IMR-90 (cell line): ENCODE measurements at places on chromosomes 1 and 21. TPM values are rescaled to one million over a fixed set of nuclear protein-coding genes. Genes with fewer than 3 reads are reported as not detected.

DNA sequence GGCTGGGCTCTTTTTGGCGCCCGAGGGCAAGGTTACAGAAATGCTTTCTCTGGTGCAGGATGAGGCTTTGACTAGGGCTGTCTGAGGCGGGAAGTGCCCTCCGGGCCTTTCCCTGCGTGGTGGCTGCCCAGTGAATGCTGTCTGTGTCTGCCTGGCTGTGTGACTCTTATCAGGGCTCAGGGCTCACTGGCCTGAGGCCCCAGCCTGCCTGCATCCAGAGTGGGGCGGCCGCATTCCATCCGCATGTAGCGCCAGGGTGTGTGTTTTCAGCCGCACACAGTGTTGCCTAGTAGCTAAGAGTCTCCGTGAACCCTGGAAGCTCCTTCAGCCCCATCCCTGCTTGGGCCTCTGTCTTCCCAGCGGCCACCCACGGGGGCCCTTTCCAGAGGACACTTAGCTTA lies 59.1 kb downstream of the FAAP20 start:
- H3K27ac ChIP-seq: peak overlapping the region; percentile 15; the same call in 1 of the 2 replicates
- H3K4me3 ChIP-seq: no peak overlapping the region
- H3K27me3 ChIP-seq: no peaks in the 10 kb centered on the region; the same call in 1 of the 2 replicates
- no peaks in the 10 kb centered on the region for H3K36me3 ChIP-seq
- DNase-seq: peak; percentile 85
- peaks cover 16% of the 10 kb centered on the region for H3K4me1 ChIP-seq

The OR2G2 gene
- not detected in 2 replicates for total RNA-seq

DNA sequence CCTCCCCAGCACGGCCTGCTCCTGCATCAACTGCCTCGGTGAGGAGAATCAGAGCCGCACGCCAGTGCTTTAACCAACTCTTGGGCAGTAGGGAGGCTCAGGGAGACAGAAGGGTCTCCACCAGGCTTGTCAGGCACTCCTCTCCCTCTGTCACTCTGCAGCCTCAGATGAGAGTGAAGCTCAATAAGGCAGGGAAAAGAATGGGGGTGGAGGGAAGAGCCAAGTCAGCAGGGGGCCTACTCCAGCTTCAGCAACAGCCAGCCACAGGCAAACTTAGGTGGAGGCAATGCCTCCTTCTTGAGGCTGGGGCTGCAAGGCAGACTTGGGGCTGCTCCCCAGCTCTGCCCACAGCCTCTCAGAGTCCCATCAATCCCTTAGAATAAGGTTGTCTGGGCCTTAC lies 51.8 kb upstream of the A3GALT2 start:
- H3K4me1 ChIP-seq: peaks cover 23% of the 10 kb centered on the region
- H3K36me3 ChIP-seq: peaks cover 10% of the 10 kb centered on the region; the same call in 1 of the 2 replicates
- no peak overlapping the region for H3K27ac ChIP-seq
- no peak overlapping the region for H3K4me3 ChIP-seq
- H3K27me3 ChIP-seq: no peaks in the 10 kb centered on the region

DNA sequence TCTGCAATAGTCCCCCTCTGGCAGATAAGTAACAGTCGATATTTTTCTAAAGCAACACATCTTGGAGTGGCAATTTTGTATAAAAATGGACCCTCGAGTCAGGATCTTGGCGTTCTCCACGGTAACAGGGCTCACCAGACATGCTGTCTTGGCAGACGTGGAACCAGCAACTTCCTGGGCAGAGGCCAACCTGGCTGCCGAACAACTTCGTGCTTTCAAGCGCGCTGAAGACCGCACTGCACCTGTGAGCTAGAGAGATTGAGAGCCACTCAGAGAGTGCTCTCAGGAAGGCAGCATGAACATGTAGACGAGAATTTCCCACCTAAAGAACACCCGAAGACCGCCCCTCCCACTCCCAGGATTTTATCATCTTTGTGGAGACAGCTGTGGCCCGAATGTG lies 7.3 kb downstream of the C1orf174 start:
- H3K27me3 ChIP-seq: no peaks in the 10 kb centered on the region
- no peak overlapping the region for H3K27ac ChIP-seq
- H3K4me1 ChIP-seq: peaks cover 14% of the 10 kb centered on the region
- no peak for DNase-seq
- H3K36me3 ChIP-seq: peaks cover 25% of the 10 kb centered on the region

GRCh38 chr1:210715072-210715471 lies 386.4 kb downstream of the HHAT start:
- H3K27me3 ChIP-seq: no peaks in the 10 kb centered on the region
- DNase-seq: no peak
- H3K27ac ChIP-seq: no peak overlapping the region
- no peak overlapping the region for H3K4me3 ChIP-seq
- no peaks in the 10 kb centered on the region for H3K4me1 ChIP-seq
- no peaks in the 10 kb centered on the region for H3K36me3 ChIP-seq

The ERG gene
- not detected in 2 replicates for total RNA-seq

DNA sequence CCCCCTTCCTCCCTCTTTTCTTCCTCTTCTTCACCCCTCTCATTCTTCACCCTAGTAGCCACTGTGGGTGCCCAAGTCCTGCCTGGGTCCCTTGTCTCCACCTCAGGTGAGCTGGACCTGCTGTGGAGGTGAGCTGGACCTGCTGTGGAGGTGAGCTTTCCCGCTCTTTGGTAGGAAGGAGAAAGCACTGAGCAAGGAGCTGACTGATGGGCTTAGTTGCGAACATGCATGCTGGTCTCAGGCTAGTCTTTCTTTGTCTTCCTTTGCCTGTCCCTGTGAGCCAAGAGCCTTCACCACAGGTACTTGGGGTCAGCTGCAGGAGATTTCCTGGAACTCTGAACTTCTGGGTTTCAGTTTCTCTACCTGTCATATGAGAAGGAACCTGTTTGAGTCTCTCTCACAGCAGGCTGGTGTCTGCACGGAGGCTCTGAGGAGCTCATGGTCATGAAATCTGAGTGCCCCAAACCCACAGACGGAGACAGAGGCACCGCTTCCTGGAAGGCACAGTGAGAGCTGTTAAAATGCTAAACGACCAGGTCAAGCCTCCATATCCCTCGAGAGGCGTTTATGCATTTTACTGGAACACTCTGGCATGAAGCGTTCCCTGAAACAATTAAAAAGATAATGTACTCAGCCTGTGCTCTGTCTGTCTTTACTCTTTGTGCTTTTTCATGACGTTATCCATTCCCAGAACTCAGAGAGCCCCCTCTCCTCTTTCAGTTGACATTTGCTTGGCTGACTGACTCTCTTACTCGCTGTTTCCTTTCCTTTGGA lies 69.5 kb downstream of the RHOU start:
- no peak overlapping the region for H3K27ac ChIP-seq
- H3K27me3 ChIP-seq: peaks cover 6% of the 10 kb centered on the region
- H3K4me3 ChIP-seq: no peak overlapping the region
- no peaks in the 10 kb centered on the region for H3K36me3 ChIP-seq

DNA sequence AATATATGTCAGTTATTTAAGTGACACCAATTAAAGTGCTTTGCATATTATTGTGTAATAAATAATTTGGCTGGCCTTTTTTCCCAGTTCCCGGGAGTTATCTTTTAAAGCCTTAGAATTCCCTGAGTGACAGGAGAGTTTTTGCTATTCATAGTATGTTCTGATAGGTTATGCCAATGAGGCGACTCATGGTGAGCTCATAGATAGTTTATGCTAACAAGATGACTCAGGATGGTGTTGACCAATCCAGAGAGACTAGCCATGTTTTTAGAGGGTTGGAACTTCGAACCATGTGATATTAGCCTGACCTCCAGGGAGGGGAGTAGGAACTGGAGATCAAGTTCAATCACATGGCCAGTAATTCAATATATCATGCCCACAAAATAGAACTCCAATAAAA lies 310.8 kb downstream of the USP25 start:
- no peak overlapping the region for H3K27ac ChIP-seq
- H3K27me3 ChIP-seq: no peaks in the 10 kb centered on the region
- H3K4me1 ChIP-seq: no peaks in the 10 kb centered on the region

DNA sequence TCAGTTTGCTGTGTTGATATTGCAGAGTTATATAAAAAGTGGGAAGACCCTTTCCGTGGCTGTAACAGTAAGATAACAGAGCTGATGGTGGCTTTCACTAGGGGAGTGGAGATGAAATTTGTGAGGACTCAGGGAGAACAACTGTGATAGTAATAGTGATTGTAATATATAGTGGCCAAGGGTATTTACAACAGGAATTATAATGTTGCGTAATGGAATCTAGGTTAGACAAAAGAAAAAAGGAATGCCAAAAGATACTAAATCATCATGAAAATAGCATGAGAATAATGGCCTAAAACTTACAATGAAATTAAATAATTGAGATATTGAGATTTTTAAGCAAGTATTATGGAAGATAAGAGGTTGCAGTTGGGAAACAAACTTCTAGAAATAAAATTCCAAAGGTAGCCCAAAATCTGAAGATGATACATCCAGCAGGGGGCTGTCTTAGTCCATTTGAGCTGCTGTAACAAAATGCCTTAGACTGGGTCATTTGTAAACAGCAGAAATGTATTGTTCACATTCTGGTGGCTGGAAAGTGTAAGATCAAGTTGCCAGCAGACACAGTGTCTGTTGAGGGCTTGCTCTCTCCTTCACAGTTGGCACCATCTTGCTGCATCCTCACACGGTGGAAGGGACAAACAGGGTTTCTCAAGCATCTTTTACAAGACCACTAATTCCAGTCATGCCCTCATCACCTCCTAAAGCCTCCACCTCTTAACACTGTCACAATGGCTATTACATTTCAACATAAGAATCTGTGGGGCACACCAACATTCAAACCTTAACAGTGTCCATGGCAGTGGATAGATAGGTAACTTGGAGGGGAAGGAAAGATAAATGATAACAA lies 711.2 kb downstream of the MRPL39 start:
- H3K27ac ChIP-seq: no peak overlapping the region
- no peaks in the 10 kb centered on the region for H3K36me3 ChIP-seq
- H3K4me1 ChIP-seq: no peaks in the 10 kb centered on the region
- H3K4me3 ChIP-seq: no peak overlapping the region

GRCh38 chr1:48940962-48941732 lies 164.5 kb upstream of the BEND5 start:
- H3K27me3 ChIP-seq: no peaks in the 10 kb centered on the region
- no peak overlapping the region for H3K27ac ChIP-seq
- H3K4me1 ChIP-seq: no peaks in the 10 kb centered on the region
- no peak for DNase-seq

- H3K4me1 ChIP-seq: peaks cover 3% of the 10 kb centered on the region
- H3K27me3 ChIP-seq: no peaks in the 10 kb centered on the region
- no peak overlapping the region for H3K4me3 ChIP-seq
- H3K36me3 ChIP-seq: peaks cover 64% of the 10 kb centered on the region
- no peak for DNase-seq
- no peak overlapping the region for H3K27ac ChIP-seq
Measured at GRCh38 chr1:109630898-109631512, 11.4 kb downstream of the AMPD2 start.

- H3K27ac ChIP-seq: no peak overlapping the region
- no peaks in the 10 kb centered on the region for H3K36me3 ChIP-seq
- H3K4me3 ChIP-seq: no peak overlapping the region
Measured at GRCh38 chr1:47696404-47696736, 258.5 kb downstream of the FOXD2 start.

DNA sequence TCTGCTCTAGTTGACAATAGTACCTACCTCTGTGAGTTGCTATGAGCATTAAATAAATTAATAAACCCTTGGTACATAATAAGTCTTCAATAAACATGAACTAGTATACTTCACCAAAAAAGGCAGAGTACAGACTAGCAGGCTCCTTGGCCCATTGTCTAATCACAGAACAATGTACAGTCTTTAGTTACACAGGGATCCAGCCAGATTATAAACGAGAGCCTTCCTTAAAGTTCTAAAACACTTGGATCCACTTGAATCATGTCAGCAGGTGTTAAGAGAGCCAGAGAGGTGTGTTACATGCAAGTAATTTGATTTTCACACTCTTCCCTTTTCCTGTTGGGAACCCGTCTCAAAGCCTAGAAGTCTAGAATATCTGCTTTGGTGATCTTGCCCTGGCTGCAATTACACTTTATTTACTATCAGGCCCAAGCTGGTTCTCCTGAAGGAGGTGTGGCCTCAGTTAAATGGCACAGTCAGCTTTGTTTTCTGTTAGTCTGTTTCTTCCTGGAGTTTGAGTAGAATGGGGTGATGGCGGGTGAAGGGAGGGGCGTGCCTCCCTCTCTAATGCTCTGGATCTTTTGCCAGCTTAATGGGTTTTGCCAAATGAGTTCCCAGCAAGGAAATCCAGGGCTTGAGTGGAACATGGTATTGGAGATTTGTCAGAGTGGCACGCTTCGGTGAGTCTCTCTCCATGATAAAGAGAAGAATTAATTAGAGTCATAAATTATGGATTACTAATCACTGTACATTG lies 570.9 kb upstream of the CAMK1G start:
- DNase-seq: no peak
- no peak overlapping the region for H3K27ac ChIP-seq
- no peak overlapping the region for H3K4me3 ChIP-seq
- H3K27me3 ChIP-seq: no peaks in the 10 kb centered on the region
- H3K4me1 ChIP-seq: no peaks in the 10 kb centered on the region
- H3K36me3 ChIP-seq: no peaks in the 10 kb centered on the region

GRCh38 chr1:43610339-43610738 lies 39.6 kb upstream of the KDM4A start:
- H3K4me3 ChIP-seq: no peak overlapping the region
- H3K4me1 ChIP-seq: no peaks in the 10 kb centered on the region
- H3K27ac ChIP-seq: no peak overlapping the region
- H3K36me3 ChIP-seq: peaks cover 66% of the 10 kb centered on the region
- no peak for DNase-seq

The NTPCR gene
- 13.3 and 16.4 TPM in 2 replicates for total RNA-seq

- no peak overlapping the region for H3K4me3 ChIP-seq
- H3K27me3 ChIP-seq: no peaks in the 10 kb centered on the region
- no peak for DNase-seq
- H3K36me3 ChIP-seq: peaks cover 5% of the 10 kb centered on the region; the same call in 1 of the 2 replicates
- H3K4me1 ChIP-seq: peaks cover 24% of the 10 kb centered on the region
- no peak overlapping the region for H3K27ac ChIP-seq
Measured at GRCh38 chr1:15431571-15431948, 6.7 kb upstream of the CTRC start.

GRCh38 chr1:116194568-116194967 lies 83.4 kb downstream of the MAB21L3 start:
- H3K27ac ChIP-seq: no peak overlapping the region
- H3K4me3 ChIP-seq: no peak overlapping the region
- H3K4me1 ChIP-seq: no peaks in the 10 kb centered on the region
- no peak for DNase-seq
- no peaks in the 10 kb centered on the region for H3K36me3 ChIP-seq
- peaks cover 1% of the 10 kb centered on the region; the same call in 1 of the 2 replicates for H3K27me3 ChIP-seq

GRCh38 chr1:235932090-235932510 lies 65.4 kb upstream of the LYST start:
- H3K27me3 ChIP-seq: peaks cover 11% of the 10 kb centered on the region; the same call in 1 of the 2 replicates
- H3K36me3 ChIP-seq: no peaks in the 10 kb centered on the region
- no peak overlapping the region for H3K4me3 ChIP-seq
- no peak overlapping the region for H3K27ac ChIP-seq
- peaks cover 1% of the 10 kb centered on the region; the same call in 1 of the 2 replicates for H3K4me1 ChIP-seq
- DNase-seq: no peak

GRCh38 chr1:220742520-220742919 lies 5.6 kb upstream of the MTARC2 start:
- no peak overlapping the region for H3K4me3 ChIP-seq
- no peaks in the 10 kb centered on the region for H3K4me1 ChIP-seq
- H3K27me3 ChIP-seq: peaks cover 2% of the 10 kb centered on the region; the same call in 1 of the 2 replicates

GRCh38 chr1:97621955-97622354 lies 298.9 kb downstream of the DPYD start:
- DNase-seq: peak; percentile 18
- H3K27me3 ChIP-seq: no peaks in the 10 kb centered on the region
- no peak overlapping the region for H3K4me3 ChIP-seq
- no peaks in the 10 kb centered on the region for H3K36me3 ChIP-seq
